Stimulated activated CD4-positive, alpha-beta T cell treated with anti-CD3 and anti-CD28 coated beads, Interleukin-1b, Interleukin-23, amount 100 ng/mL, for 1 hour (primary cell): ENCODE measurements at places on chromosomes 13 and 19.
A peak's percentile ranks its signal among the peaks of the same experiment; 100 is the strongest.

GRCh38 chr19:45645631-45646344 lies 6.6 kb upstream of the EML2 start:
- DNase-seq = no peak

DNA sequence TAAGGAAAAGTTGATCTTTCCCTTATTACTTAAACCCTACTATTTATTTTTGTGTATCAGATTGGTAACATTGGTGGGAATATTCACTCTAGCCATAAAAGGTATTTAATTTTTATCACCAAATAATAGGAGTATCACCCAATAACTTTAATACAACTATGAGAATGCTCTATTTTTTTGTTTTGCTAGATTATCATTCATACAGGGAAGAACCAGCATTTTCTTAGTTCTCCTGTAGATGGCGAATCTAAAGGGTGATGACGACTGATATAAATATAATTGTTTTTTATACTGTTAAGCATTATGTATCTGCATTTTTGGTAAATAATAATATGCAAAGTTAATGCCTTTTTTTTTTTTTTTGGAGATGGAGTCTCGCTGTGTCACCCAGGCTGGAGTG lies 7.9 kb upstream of the FRY start:
- DNase-seq = no peak

DNA sequence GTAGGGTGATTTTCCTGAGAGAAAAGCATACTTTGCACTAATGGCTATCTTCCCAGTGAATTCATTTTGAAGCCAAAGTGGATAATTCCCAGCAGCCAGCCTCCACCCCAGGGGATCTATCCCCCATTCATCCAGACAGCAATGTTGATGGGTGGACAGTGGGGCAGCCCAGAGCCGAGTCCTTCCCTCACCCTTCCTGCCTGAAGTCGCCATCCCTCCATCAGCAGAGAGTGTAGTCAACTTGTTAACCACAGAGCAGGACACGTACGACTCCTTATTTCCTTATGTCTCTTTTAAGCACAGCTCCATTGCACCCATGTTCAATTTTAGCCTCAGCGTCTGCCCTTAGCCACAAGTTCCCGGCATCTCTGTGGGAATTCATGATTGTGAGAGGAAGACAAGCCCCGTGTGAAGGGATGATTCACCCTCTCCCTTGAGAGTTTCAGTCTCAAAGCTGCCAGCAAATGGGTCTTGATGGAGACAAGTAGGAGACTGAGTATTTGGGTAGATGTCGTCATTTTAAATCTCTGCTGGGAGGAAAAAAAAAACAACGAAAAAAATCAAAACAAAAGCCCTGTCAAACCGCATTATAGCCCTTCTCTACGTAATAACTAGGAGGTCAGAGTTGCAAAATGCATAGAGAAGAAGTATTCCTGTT lies 58.3 kb upstream of the MEDAG start:
- no peak for DNase-seq

GRCh38 chr13:108707584-108707983 lies 78.2 kb downstream of the MYO16 start:
- no peak for DNase-seq

DNA sequence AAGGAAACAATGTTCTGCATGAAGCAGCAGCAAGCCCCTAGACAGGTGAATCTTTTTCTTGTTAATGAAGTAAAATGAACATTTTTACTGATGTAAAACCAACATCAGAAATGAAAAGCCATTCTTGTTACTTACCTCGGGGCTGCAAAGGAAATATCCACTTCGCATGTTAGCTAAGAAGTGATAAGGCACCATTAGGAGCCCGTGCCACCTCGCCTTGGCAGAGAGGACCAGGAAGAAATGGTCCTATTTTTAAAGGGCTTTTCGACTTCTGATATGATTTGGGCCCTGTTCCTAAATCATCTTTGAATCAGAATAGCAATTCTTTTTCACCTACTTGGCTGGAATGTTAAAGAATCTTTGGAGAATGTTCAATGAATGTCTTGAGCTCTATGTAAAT lies 183.2 kb downstream of the OXGR1 start:
- DNase-seq = no peak

DNA sequence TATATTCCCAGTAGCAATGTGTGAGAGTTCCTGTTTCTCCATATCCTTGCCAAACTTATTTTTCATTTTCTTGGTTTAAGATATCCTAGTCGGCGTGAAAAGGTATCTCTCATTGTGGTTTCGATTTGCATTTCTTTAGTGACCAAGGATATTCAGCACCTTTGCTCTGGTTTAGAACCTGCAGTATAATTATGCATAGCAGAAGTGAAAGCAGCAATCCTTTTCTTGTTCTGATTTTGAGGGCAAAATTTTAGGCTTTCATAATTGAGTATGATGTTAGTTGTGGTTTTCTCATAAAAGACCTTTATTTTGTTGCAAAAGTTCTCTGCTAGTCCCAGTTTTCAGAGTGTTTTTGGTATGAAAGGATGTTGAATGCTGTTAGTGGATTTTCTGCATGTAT lies 491.0 kb downstream of the FGF9 start:
- no peak for DNase-seq

DNA sequence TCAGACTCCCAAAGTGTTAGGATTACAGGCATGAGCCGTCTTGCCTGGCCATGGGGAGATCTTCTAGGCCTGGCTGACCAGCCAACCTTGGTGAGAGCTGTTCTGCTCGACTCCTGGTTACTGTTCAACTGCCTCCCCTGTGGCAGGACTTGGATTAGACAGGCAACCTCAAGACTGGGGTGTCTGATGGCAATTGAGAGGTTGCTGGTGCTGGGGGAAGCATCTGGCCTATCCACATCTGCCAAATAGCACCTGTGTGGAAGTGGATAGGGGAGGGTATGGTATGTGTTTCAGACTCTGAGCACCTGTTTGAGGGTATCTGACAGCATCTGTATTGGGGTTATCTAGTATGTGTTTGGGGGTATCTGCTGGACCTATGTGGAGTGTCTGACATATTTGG lies 44.7 kb downstream of the ARHGEF18 start:
- DNase-seq = no peak

- DNase-seq = no peak
Measured at GRCh38 chr13:110925023-110925612, 10.2 kb upstream of the ANKRD10 start.

DNA sequence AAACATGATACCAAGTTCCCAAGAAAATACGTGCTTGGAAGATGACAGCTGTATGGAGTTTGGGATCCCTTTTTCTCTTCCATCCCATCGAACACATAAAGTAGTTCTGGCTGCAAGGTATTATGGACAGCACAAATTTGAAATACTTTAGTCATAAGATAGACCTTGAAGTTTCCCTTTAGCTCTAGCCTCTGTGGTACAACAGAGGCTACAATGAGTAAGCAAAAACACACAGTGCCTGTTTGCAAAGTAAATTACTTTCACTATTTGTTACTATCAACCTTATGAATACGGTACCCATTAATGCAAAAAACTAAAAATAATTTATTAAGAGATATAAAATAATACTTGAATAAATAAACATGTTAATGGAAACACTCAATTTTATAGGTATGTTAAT lies 21.0 kb upstream of the LRCH1 start:
- no peak for DNase-seq

- no peak for DNase-seq
Measured at GRCh38 chr13:99380921-99381645, 73.9 kb upstream of the GPR183 start.

DNA sequence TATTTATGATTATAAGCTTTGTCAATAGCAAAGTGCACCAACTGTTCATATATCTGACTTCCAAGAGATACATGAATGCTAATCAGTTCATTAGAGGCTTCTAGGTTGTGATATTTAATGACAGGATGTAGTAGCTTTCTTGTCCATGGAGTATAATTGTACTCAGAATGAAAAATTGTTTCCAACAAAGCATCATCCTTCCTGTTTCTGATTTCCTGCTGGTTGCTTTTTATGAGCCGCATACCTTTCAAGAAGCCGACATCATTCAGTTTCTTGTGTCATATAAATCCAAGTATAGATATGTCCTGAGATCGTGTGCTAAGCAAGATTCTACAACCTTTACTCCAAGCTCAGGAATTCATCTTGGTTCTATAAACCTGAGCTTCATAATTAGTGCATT lies 326.6 kb downstream of the DIAPH3 start:
- no peak for DNase-seq

DNA sequence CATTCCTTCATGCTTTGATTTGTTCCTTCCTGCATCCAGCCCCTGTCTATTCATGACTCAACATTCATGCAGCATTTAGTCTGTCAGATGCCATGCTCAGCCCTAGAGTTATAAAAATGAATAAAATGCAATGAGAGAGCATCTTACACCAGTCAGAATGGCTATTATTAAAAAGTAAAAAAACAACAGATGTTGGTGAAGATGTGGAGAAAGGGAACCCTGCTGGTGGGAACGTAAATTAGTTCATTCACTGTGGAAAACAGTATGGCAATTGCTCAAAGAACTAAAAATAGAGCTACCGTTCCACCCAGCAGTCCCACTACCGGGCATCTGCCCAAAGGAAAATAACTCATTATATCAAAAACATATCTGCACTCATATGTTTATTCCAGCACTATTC lies 70.0 kb upstream of the GTF3A start:
- DNase-seq = no peak

GRCh38 chr13:79481685-79482052 lies 714 bp downstream of the NDFIP2 start:
- peak; percentile 39 for DNase-seq

- no peak for DNase-seq
Measured at GRCh38 chr13:33520468-33520839, 234.9 kb upstream of the STARD13 start.

- DNase-seq = peak; percentile 67
Measured at GRCh38 chr19:57583521-57584416, at the start of gene ZIK1. Gene ZIK1, plus strand, starts transcription at chr19:57584145. Its CDS starts 212 bp downstream, at chr19:57584357.

DNA sequence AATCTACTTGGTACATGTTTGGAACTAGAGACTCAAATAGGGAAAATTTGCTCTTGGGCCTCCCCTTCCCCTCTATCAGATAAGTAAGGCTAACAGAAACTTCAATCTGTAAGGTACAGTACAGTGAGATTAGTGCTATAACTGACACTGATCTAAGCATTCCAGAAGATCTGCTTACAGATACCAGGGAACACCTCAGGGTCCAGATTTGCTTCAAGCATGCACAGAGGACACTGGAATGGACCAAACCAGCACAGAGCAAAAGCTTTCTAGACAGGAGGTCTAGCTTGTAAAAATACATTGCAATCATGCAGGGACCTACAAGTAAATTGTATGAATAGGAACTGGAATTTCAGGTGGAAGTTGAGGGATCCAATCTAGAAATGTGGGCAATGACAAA lies 16.4 kb downstream of the DIAPH3 start:
- no peak for DNase-seq

DNA sequence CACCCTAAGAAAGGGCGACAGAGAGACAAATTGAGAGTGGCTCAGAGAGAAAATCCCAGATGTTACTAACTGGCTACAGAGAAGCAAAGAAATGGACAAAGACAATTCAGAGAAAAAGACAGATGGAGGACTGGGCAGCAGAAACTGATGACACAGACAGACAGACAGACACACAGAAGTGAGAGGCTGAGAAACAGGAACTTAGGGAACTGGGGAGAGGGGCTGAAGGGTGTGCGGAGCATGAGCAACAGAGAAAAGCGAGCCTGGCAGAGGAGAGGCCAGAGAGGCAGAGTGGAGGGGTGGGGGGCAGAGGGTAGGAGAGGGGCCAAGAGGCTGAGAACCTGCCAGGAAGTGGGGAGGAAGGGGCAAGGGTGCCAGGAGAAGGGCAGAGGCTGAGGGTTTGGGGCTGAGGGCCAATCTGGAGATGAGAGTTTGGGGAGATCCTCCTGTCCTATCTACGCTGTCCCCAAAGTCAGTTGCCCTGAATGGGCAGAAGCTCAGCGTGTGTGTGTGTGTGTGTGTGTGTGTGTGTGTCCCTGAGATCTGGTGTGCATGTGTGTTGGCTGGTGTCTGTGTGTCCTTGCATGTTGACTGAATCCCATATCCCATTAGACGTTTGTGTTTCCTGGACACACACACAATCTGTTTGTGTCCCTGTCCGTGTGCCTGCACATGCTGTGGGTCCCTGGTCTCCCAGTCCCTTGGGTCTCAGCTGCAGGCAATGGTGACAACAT lies 5.6 kb upstream of the ERFL start:
- no peak for DNase-seq

GRCh38 chr13:31049833-31050232 lies 111.9 kb downstream of the HSPH1 start:
- DNase-seq = no peak

- DNase-seq = no peak
Measured at GRCh38 chr19:19542507-19542906, 4.4 kb downstream of the CILP2 start.

GRCh38 chr19:51123381-51123800 lies 1.3 kb upstream of the SIGLEC9 start:
- no peak for DNase-seq

- no peak for DNase-seq
Measured at GRCh38 chr19:13623716-13624710, 117.7 kb upstream of the CACNA1A start.

- DNase-seq = no peak
Measured at GRCh38 chr13:95176611-95177259, 124.5 kb downstream of the ABCC4 start.

GRCh38 chr19:55738302-55738701 lies at the start of gene NLRP9:
Gene NLRP9, minus strand, starts transcription at chr19:55738402. Its CDS starts 28 bp downstream, at chr19:55738374.
- DNase-seq = no peak

DNA sequence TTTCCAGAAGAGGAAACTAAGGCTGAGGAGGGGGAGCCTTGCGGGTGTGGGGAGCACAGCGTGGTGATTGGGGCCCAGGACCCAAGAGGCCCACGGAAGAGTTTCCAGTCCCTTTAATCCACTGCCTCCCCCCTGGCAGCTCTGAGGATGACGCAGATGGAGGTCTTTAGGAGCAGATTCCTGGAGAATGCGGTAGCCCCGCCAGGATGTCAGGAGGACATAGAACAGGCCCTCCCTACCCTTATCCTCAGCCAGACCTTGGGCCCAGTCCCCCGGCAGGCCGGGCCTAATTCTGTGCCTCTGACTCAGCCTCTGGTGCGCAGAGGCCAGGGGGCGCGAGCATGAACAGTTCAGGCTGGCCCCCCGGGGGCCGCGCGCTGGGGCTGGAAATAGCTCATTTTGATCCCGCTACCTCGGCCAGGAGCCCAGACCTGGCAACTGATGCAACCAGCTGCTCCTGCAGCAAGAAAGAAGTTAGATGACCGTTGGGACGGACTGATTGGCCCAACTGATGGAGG lies 461 bp upstream of the HSPB6 start:
- DNase-seq = no peak

- DNase-seq = no peak
Measured at GRCh38 chr19:40800997-40801377, 2.0 kb downstream of the EGLN2 start.

DNA sequence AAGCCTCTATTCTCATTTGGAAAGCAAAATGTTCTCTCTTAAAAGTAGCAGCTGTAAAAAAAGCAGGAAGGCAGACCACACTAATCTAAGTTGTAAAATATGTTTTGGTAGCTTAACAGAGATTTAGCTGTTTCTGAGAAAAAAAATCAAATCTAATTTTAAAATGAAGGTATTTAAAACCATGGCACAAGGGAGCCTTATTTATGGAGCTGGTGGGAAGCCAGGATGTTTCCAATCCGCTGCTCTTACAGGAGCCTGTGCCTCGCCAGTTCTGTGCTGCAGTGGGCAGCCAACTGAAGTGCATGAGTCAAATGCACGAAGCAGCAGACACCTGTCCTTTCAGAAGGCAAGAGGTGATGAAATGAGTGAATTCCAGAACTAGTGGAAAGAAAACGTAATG lies 28.2 kb downstream of the GPC6 start:
- DNase-seq = no peak

- DNase-seq = no peak
Measured at GRCh38 chr19:32675720-32676185, at the start of gene RGS9BP. Gene RGS9BP, plus strand, starts transcription at chr19:32675848. Its CDS starts 416 bp downstream, at chr19:32676264.

- DNase-seq = no peak
Measured at GRCh38 chr13:28492569-28493367, 2.2 kb downstream of the FLT1 start.
